ENCODE measurements at places on chromosomes 2 and 18.

- H3K36me3 ChIP-seq: no peaks in the 10 kb centered on the region
- H3K27ac ChIP-seq: no peak overlapping the region
- DNase-seq: no peak
- H3K4me3 ChIP-seq: no peak overlapping the region
- no peaks in the 10 kb centered on the region for H3K4me1 ChIP-seq
Observed at GRCh38 chr18:32259553-32259952, 69.7 kb downstream of the MEP1B start.

- no peaks in the 10 kb centered on the region for H3K36me3 ChIP-seq
- DNase-seq: peak; percentile 57
- H3K4me3 ChIP-seq: no peak overlapping the region
- no peak overlapping the region for H3K27ac ChIP-seq
Observed at GRCh38 chr2:94986392-94986963, 39.0 kb upstream of the MAL start.

- H3K27me3 ChIP-seq: peaks cover 34% of the 10 kb centered on the region
- no peak overlapping the region for H3K27ac ChIP-seq
- no peak for DNase-seq
- no peak overlapping the region for H3K4me3 ChIP-seq
- no peaks in the 10 kb centered on the region for H3K36me3 ChIP-seq
Observed at GRCh38 chr2:20674974-20675679, 8.2 kb downstream of the GDF7 start.

DNA sequence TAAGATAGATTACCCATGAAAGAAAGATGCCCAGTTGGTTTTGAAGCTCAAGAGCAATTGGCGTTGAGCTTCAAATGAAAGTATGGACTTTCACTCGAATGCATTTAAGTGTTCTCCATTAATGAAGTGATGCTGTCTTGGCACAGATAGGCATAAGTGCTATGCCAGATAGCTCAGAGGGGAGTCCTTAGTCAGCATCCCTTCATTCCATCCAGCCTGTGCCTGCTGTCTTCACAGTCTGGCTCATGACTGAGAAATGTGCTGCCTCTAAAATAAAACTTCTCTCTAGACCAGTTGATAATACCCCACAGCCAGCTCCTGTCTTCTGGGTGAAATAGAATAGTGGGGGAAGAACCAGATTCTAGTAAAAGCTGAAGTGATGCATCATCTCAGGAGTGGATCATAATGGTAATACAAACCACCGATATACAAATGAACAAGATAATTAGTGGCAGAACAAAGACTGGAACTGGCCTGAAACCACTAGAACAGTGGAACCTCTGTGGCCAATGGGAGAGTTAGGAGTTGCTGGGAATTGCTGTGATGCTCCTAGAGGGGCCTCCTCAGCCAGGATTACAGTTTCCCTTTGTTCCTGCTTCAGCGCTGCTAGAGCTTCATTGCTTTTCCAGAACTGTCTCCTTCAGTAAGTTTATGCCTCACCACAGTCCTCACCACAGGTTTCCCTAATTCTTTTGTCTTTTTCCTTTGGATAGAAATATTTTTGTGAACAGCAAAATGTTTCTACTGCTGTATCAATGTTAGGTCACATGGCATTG lies 359.3 kb downstream of the KIAA1328 start:
- H3K4me1 ChIP-seq: no peaks in the 10 kb centered on the region
- H3K4me3 ChIP-seq: no peak overlapping the region
- no peak overlapping the region for H3K27ac ChIP-seq
- H3K27me3 ChIP-seq: no peaks in the 10 kb centered on the region
- H3K36me3 ChIP-seq: no peaks in the 10 kb centered on the region
- no peak for DNase-seq

GRCh38 chr2:209425471-209426071 lies 1.7 kb downstream of the MAP2 start:
- peaks cover 39% of the 10 kb centered on the region for H3K27me3 ChIP-seq
- H3K27ac ChIP-seq: no peak overlapping the region
- peak; percentile 11 for DNase-seq
- no peaks in the 10 kb centered on the region for H3K36me3 ChIP-seq
